ENCODE measurements at places on chromosomes 4 and X.

DNA sequence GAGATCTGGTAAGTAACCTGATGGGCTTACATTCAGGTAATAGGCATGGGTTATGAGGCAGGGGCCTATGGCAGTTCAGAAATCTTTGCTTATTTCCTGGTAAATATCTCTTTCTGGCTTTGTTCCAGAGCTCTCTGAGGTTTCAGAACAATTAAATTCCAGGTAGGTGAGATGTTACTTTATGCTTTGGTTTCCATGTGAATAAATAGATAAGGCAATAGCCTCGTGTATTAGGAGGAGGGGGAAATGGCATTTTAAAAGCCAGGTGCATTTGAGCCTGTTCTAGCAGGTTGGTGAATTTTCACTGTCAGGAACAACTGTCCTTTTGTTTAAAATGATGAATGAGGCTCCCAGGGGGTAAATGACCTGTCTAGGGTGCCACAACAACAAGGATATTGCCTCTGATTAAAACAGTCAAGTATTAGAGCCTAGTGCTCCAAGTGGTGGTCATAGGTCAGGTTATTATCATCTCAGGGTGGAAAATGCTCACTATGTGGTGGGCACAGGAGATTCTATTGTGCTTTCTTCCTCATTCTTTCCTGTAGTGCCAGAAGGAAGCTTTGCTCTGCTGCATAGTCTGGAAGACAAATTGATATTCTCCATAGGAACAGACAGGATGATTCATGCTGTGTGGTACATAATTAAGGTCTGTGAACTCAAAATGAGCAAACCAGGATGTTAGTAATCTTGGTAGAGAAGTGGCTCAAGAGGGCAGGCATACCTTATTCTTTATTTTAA is 296.2 kb downstream of the INPP4B start:
- DNase-seq = no peak

DNA sequence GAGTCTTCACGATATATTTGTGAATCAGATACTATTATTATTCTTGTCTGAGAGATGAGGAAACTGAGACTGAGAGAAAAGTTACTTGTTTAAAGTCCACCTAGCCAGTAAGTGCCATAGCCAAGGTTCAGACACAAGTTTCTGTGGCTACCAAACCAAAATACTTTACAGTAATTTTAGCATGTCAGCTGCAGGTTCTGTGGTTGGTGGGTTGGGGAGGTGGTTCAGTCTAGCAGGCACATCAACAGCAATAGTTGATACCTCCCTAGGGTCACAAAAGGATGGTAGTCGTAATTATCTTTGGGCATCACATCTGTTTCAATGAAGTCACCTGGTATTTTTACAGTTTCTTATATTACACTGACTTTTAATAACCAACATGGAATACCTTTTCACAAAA is 35.6 kb upstream of the EDA2R start:
- DNase-seq = no peak

DNA sequence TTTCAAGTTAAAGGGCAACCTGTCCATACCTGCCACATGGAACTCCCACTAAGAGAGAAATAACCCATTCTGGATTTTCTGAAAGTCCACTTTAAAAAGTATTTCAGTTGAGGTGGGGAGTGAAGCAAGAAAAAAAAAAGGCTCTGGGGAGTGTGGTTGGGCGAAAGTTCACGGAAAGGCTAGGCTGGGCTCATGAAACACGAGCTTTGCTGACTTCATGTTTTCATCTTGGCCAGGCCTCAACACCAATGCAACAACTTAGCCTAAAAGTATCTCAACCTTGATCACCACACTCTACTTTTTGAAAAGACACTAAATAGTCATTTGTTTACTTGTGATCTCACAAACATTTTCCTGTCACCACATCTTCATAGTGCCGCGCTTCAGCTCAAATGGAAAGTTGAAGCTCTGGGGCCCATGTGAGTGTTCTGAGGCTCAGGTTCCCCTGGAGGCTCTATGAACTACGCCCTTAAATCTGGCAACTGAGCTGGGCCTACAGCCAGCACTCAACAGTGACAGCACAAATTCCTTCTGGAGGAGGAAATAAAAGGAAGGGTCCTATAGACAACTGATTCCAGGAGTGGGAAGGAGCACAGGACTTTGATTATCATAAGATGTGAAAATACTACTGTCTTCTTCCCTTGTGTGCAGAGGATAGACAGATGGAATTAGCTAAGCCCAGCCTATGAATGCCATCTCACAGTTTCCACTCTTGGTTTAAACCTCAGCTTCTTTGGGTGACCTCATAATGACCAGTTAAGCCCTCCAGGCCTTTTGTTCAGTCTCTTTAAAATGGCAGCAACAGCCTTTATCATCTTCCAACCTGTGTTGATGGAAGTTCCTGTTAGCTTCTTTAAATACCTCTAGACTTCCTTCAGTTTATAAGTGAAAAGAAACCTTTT is 5.1 kb downstream of the CD40LG start:
- DNase-seq = no peak

DNA sequence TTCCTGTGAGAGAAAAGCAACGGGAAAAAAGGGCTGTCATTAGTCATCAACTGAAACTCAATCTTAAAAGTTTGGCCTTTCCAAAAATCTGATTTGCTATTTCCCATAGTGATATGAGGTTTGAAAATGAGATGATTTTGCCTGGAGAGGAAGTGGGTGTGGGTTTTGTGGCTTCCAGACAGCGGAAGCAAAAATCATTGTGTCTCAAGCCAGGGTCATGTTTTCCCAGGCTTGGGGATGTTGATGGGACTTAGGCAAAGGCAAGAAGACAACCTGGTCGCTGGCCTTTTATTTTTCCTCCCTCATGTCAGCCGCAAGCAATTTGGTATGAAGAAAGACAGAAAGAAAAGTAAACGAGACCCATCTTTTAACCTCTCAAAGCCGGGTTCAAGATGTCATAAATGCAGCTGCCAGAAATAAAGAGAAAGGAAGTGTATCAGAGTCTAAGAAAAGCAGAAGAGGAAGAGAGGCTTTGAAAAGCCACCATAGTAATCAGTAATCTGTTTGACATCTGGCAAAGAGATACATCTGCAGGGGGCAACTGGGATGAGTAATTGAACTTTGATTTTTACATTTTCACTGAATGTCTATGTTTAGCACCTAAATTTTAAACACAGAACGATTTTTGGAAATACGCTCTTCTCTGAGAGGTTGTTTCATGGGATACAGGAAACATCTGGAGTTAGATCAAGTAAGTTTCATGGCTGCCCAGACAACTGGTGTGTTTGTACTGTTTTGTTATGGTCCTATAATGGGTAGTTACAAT is 521.6 kb upstream of the SLIT2 start:
- no peak for DNase-seq

DNA sequence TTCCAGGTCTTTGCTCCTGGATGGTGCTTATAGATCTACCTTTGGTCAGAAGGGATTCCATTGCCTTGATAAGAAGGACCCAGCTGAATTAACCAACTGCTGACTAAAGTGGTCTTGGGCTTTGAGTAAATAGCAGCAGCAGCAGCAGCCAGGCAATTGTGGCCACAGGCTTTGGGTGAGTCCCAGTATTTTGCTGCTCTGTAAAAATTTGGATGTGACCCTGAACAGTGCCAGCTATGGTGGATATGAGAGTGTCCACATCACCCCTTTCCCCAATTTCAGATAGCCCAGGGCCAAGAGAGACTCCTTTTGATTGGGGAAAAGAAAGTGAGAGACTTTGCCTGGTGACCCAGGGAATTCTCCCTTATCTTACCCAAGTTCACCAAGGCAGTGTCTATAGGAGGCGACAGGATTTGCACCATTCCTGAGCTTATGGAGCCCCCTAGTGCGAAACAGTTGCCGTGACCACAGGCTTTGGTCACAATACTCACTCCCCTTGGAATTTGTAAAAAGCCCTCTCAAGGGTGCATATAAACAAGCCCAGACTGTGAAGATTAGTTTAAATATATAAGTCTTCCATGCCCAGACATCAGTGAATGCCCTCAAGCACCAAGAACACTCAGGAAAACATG is 518.0 kb downstream of the TMA16 start:
- DNase-seq = no peak

DNA sequence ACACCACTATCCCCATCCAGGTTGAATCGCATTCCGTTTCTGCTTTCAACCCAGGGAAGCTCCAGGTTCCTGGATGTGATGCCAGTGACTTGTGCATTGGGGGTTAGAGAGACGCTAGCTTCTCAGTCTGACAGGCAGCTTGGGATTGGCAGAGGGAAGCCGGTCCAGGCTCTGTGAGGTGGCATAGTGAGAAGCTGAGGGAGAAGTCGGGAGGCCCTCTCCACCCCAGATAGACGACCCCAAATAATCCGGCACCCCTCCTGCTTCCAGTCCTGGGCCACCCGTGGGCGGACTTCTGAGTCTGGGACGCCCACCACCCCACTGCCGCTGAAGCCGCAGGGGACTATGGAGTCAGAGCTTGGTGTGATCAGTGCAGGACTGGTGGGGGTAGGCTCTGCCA is 7.4 kb downstream of the MAGEA4 start:
- DNase-seq = no peak

GRCh38 chrX:134186362-134187121 is 50.4 kb upstream of the CCDC160 start:
- DNase-seq = no peak

DNA sequence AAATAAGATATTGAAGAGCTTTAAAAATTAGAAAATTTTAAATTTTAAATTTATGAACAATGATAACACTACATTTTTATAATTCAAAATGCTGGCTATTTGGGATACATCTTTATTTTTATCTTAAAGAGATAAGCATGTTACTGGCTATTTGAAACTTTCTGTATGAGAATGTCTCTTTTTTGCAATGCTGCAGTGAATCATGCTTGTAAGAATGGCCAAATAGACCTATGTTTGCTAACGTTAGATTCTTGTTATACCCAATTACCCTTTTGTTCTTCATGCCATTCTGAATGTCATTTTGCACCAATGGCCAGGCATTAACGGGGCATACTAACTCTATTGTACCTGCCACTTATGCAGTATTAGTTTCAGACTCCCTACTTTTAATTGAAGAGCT is 49.5 kb downstream of the SLIT2 start:
- DNase-seq = no peak

DNA sequence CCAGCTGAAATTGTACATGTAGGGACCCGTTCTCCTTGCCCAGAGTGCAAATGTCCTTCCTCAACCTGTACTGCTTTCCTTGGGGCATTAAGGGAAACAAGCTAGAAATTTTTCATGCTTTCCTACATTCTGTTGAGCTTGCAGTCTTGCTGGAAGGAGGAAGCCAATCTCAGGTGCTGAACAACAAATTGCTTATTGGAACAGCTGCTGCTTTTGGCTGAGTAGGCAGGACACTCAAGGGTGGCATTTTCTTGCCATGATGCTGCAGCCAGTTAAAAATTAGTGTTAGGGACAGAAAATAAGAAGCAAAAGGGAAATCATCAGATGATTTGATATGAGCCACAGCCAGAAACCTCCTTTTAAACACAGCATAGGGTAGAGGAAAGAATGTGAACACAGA is 223.7 kb downstream of the QDPR start:
- DNase-seq = no peak

GRCh38 chr4:142944565-142944964 is 98.5 kb upstream of the INPP4B start:
- DNase-seq = no peak

DNA sequence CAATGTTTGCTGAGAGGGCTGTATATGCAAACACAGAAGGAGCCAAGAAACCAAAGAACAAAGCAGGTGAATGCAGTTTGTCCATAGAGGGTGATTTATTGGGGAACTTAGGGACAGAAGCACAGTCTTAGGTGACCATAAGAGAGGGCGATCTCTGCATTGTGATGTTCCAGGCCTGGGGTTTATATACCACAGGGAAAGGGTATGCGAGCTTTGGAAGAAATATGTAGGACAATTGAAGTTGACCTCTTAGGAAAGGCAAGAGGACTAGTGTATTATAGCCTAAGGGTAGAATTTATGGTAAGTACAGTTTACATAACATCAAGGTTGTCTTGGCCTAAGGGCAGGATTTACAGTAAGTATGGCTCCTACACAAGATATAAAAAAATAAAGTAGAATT is 27.8 kb downstream of the FAM184B start:
- no peak for DNase-seq

- DNase-seq = no peak
Measured at GRCh38 chr4:114673306-114673705, 74.7 kb downstream of the UGT8 start.

- DNase-seq = no peak
Measured at GRCh38 chr4:14906805-14907204, 95.5 kb upstream of the CPEB2 start.

DNA sequence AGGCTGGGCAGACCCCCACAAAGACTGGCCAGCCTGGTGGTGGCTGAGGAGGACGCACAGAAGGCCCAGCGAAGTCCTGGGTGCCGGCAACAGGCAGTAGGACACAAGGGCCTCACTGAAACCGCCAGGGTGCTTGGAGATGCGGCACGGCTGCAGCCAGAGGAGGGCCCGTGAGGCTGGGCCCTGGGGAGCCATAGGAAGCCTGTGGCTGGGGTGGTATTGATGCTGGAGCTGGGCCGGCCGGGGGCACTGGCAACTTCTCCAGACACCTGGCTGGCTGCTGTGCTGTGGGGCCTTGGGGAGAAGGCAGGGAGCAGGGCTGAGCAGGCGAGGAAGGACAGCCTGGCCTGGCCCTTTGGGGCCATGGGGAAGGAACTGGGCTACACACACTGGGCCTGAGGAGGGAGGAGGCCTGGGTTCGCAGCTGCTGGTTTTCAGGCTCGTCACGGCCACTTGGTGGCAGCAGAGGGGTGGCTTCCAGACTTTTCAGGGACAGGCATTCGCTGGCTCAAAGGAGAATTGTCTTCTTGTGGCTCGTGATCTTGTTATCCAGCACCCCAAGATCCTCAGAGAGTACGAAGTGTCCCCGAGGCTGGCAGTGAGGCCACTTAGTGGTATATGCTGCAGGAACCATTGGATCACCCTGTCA is 37.2 kb downstream of the ATP2B3 start:
- DNase-seq = no peak

DNA sequence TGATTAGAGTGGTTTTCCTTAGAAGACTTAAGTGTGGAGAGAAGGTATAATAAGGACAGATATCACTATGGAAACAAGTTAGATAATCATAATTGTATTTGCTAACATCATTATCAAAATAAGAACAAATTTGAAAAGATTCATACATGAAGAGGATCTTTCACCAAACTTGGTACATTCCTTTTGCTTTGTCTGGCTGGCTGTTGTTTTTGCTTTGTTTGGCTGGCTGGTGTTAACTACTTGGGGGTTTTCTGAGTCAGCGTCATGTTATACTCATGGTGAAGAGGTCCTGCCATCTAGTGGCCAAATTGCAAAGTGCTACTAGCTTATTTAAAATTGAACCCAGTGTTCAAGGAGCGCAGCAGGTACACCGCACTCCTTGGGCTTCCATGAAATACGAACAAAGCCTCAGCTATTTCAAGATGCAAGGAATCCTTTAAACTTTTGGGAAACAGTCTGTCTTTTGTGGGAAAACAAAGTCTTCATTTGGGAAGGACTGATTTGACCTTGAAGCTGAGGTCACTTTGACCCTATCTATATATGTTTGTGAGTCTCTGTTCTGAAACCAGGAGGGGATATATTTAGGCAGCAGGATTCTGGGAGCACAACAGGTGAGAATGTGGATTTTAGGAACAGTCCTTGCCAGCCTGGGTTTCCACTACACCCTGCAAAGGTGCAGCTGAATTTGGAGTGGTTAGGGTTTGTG is 129.7 kb downstream of the PLS3 start:
- DNase-seq = no peak

GRCh38 chr4:89001647-89002445 is 55.1 kb downstream of the FAM13A start:
- no peak for DNase-seq

- DNase-seq = no peak
Measured at GRCh38 chr4:73948990-73949706, 32.7 kb downstream of the PF4 start.

- DNase-seq = no peak
Measured at GRCh38 chr4:139589336-139590018, 33.5 kb upstream of the SETD7 start.
